ENCODE measurements at places on chromosomes 16 and 17. TPM values are rescaled to one million over a fixed set of nuclear protein-coding genes. Genes with fewer than 3 reads are reported as not detected.

TMEM11 gene
- total RNA-seq: 26.6 TPM

IGFALS gene
- total RNA-seq: 0.29 TPM

NPIPB12 gene
- total RNA-seq: 29.1 TPM

KCNAB3 gene
- 2.0 TPM for total RNA-seq

CCL4 gene
- total RNA-seq: not detected

CDK5R1 gene
- 5.0 TPM for total RNA-seq

MYH13 gene
- total RNA-seq: not detected

DNAH17 gene
- total RNA-seq: 0.30 TPM

OR3A3 gene
- not detected for total RNA-seq

CD300C gene
- not detected for total RNA-seq

NR1D1 gene
- 8.2 TPM for total RNA-seq

ABCC11 gene
- total RNA-seq: not detected

PRAC1 gene
- not detected for total RNA-seq

KRT24 gene
- not detected for total RNA-seq

CLDN9 gene
- total RNA-seq: not detected

KRTAP4-4 gene
- not detected for total RNA-seq

PRR14 gene
- 17.8 TPM for total RNA-seq
